ENCODE measurements at places on chromosomes 2 and 18. TPM values are rescaled to one million over a fixed set of nuclear protein-coding genes. Genes with fewer than 3 reads are reported as not detected.

- peaks cover 3% of the 10 kb centered on the region for H3K4me1 ChIP-seq
- H3K4me3 ChIP-seq: no peak overlapping the region
- no peak for DNase-seq
- H3K36me3 ChIP-seq: no peaks in the 10 kb centered on the region
Measured at GRCh38 chr2:231722721-231723307, 14.5 kb downstream of the PTMA start.

DNA sequence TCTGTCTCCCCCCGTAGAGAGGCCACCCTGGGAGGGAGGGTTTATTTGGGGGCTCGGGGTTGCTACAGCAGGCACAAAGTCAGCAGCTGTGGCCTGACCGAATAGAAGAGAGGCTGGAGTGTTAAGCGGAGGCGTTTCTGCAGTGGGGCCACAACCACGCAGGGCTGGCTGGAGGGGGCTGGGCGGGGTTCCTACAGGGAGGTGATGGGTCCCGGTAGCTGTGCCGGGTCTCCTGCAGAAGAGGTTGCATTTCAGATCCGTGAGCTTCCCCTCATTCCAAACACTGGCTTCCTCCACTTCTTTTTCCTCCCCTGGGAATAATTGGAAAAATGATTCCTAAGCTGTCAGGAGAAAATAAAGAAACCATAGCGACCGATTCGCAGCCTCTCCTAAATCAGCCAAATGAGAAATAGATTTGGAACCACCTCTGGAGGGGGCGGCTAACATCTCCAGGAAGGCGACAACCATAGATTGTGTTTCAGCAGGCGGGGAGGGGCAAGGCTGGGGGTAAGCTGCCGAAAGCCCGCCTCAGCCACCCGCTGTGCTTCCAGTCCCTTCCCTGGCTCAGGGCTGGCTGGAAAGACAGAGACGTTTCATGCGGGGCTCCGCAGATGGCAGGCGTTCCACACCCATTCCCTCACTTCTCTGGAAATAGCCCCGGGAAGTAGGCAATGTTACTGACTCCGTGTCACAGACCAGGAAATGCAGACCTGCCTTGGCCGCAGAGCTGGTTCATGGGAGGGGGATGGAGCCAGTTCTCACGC, 85.6 kb upstream of the TAF1B start:
- H3K27me3 ChIP-seq: no peaks in the 10 kb centered on the region
- H3K4me3 ChIP-seq: peak overlapping the region; percentile 37

- H3K27me3 ChIP-seq: no peaks in the 10 kb centered on the region
- H3K36me3 ChIP-seq: no peaks in the 10 kb centered on the region
- H3K27ac ChIP-seq: no peak overlapping the region
- no peak overlapping the region for H3K4me3 ChIP-seq
- DNase-seq: no peak
Measured at GRCh38 chr2:78978340-78978739, 47.2 kb upstream of the REG3G start.

DNA sequence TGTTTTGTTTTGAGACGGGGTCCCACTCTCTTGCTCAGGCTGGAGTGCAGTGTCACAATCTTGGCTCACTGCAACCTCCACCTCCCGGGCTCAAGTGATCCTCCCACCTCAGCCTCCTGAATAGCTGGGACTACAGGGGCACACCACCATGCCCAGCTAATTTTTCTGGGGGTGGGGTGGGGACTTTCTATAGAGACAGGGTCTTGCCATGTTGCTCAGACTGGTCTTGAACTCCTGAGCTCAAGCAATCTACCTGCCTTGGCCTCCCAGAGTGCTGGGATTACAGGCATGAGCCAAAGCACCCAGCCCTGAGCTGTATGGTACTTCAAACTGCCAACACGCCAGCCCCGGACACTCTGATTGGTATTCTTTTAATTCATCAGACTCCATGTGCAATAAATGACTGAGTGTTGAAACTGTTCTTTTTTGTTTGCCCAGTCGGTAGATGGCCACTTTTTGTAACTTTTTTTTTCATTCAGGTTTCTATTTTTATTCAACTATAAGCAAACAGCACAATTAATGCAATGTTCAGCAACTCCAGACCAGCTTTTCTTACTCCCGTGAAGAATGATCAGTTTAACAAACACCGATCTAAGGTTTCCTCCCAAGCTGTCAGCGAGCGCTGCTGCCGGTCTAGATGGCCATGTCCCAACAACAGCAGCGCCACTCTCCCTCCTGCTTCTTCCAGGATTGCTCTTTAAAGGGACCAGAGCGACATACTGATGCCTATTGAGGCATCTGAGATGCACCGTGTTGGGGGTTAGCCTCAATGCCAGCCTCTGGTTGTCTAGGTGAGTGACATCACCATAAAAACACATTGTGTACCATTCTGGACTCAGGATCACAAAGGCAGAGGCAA, 12.5 kb upstream of the TGOLN2 start:
- H3K36me3 ChIP-seq: peaks cover 2% of the 10 kb centered on the region
- no peak for DNase-seq
- peaks cover 3% of the 10 kb centered on the region for H3K4me1 ChIP-seq
- H3K27me3 ChIP-seq: peaks cover 4% of the 10 kb centered on the region
- H3K4me3 ChIP-seq: no peak overlapping the region

DNA sequence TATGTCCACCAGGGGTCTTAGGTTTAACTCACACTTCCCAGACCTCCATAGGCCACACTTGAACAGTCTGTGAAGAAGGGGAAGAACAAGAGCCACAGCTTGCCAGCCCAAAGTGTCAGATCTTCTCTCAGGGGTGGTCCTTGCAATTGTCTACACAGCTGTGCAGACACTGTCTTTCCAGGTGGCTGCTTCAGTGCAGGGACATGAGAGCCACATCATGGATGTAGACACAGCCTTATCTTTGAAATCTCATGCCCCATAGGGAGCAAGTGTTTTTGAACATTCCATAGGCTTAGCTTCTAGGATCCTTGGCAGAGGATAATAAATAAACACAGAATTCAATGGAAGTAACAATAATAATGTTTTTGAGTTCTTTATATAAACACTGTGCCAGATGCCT, 6.7 kb downstream of the ZNF407 start:
- DNase-seq: no peak
- peaks cover 6% of the 10 kb centered on the region for H3K4me1 ChIP-seq
- H3K36me3 ChIP-seq: no peaks in the 10 kb centered on the region
- H3K4me3 ChIP-seq: no peak overlapping the region
- no peak overlapping the region for H3K27ac ChIP-seq
- H3K27me3 ChIP-seq: no peaks in the 10 kb centered on the region

GRCh38 chr2:47357483-47357882, 45.5 kb upstream of the MSH2 start:
- H3K4me1 ChIP-seq: peaks cover 27% of the 10 kb centered on the region
- peak overlapping the region; percentile 40 for H3K27ac ChIP-seq
- no peaks in the 10 kb centered on the region for H3K27me3 ChIP-seq
- H3K36me3 ChIP-seq: no peaks in the 10 kb centered on the region

GRCh38 chr2:238772635-238773297, 75.1 kb upstream of the TWIST2 start:
- DNase-seq: no peak
- no peak overlapping the region for H3K27ac ChIP-seq
- H3K4me3 ChIP-seq: no peak overlapping the region

DNA sequence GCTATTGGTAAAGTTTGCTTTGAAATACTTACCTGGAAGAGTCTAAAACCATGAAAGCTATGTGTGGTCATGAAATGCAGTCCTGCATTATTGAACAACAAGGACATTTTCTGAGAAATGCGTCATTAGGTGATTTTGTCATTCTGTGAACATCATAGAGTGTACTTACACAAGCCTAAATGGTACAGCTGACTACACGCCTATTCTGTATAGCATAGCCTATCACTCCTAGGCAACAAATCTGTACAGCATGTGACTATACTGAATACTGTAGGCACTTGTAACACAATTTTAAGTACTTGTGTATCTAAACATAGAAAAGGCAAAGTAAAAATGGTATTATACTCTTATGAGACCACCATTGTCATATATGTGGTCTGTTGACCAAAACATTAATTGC, 8.1 kb downstream of the FAM171B start:
- no peak overlapping the region for H3K4me3 ChIP-seq
- DNase-seq: no peak
- no peaks in the 10 kb centered on the region for H3K27me3 ChIP-seq

DNA sequence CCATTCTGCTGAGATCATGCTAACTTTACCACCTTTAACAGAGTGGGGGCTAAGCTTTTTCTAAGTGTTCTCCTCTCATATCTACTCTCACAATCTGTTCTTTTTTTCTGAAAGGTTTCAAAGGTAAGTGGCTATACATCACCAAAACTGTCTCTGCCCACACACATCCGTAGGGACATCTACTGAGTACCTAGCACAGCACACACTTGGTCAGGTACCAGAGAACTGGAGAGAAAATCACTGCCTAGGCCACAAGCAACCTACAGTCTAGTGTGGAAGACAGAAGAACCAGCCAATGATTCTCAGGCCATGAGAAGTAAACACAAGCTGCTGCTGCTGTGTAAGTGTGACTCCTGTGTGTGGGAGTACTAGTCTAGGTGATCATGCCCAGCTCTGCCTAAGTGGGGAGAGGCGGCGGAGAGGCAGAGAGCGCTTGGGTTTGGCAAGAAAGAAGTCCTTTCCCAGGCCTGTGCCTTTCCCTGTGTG, 176.1 kb upstream of the ZFP36L2 start:
- H3K4me1 ChIP-seq: peaks cover 12% of the 10 kb centered on the region
- no peaks in the 10 kb centered on the region for H3K27me3 ChIP-seq
- H3K27ac ChIP-seq: no peak overlapping the region
- no peaks in the 10 kb centered on the region for H3K36me3 ChIP-seq
- no peak overlapping the region for H3K4me3 ChIP-seq

- no peak overlapping the region for H3K4me3 ChIP-seq
- H3K4me1 ChIP-seq: peaks cover 26% of the 10 kb centered on the region
- peak; percentile 38 for DNase-seq
- no peak overlapping the region for H3K27ac ChIP-seq
Measured at GRCh38 chr2:5851410-5851809, 159.2 kb downstream of the SOX11 start.

DNA sequence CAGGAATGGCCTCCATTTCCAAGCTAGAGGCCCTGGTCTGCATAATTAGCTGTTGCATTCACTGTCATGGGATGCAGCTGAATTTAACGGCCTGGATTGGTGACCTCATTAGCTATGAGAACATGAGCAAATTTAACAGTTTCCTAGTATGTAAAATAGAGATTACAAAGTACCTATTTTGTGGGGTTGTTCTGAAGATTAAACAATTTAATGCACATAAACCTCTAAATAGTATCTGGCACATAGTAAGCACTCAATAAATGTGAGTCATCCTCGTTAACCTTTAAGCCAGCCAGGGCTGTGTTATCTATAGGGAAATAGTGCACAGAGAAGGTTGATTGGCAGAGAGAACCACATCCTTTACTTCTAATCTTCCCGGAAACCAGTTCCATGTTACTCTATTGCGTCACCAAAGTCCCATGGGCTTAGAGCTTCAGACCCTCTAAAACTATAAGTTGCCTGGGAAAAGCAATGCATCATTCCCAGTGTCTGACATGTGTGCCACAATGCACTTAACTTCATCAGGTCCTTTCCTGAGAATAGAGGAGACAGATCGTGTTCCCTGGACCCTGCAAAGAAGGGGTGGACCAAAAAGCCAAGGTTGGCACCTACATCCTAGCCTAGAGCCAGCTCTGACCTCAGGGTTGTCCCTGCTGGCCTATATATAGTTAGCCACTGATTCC, 196.5 kb downstream of the LNPK start:
- H3K4me1 ChIP-seq: no peaks in the 10 kb centered on the region
- no peaks in the 10 kb centered on the region for H3K36me3 ChIP-seq
- H3K27me3 ChIP-seq: no peaks in the 10 kb centered on the region
- no peak for DNase-seq
- H3K27ac ChIP-seq: no peak overlapping the region

DNA sequence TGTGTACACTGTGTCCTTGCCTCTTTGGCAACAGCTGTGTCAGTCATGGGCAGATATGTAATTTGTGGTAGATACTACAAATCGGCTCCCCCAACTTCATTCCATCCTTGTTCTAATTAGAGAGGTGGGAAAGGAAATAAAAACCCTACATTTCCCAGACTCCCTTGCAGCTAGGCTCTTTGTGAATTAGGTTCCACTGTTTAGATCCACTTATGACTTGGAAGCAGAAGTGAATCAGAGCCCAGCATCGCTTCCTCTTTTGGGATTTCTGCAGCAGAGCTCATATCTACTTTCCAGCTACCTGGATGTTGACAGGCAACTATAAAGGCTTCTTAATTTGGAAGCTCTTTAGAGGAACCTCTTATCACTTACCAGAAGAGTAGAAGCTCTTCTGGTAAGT, 34.1 kb upstream of the NARS1 start:
- H3K27ac ChIP-seq: no peak overlapping the region
- no peak for DNase-seq
- no peak overlapping the region for H3K4me3 ChIP-seq
- peaks cover 7% of the 10 kb centered on the region for H3K4me1 ChIP-seq
- H3K36me3 ChIP-seq: peaks cover 71% of the 10 kb centered on the region

- no peak for DNase-seq
- peaks cover 33% of the 10 kb centered on the region for H3K4me1 ChIP-seq
- no peak overlapping the region for H3K27ac ChIP-seq
- no peak overlapping the region for H3K4me3 ChIP-seq
Measured at GRCh38 chr2:85653996-85654395, 14.0 kb downstream of the SFTPB start.

DNA sequence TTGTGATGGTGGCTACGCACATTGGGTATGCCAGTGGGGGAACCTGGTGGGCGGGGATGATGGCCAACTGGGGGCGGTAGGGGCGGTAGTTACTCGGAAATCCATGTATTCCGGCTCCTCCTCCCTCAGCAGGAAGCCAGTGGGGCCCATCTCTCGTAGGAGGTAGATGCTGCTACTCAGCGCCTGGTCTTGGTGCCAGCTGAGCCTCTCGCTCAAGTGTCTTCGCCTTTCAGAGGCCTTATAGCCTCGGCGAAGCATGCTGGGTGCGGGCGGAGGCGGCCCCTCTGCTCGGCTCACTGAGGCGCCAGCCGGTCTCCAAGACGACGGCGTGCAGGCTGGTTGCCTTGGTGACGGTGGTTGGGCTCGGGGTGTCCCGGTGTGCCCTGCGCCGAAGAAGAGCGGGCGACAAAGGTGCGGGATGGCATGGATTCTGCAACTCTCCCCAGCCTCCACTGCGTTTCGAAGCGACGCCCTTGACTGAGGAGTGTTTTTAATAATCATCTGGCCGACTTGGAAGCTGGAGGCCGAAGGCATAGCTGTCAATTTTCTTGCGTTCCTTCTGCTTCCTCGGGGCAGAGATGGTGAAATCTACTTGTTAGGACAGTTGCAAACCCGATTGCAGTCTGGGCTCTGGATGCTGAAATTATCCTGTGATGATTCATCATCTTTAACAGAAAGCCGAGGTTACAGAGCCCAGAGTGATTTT, at the start of gene ZSWIM2:
Gene ZSWIM2 (minus strand): TSS at position 298 of the 706 bp plus-strand sequence. CDS start 40 bp downstream, at position 258.
- DNase-seq: peak; percentile 85
- H3K4me1 ChIP-seq: peaks cover 12% of the 10 kb centered on the region
- H3K4me3 ChIP-seq: peak within 1 kb of the TSS; percentile 76
- peak within 1 kb of the TSS; percentile 51 for H3K27ac ChIP-seq

GRCh38 chr2:222776792-222777191, 84.0 kb upstream of the ACSL3 start:
- no peak for DNase-seq
- no peaks in the 10 kb centered on the region for H3K36me3 ChIP-seq
- H3K4me3 ChIP-seq: no peak overlapping the region
- no peak overlapping the region for H3K27ac ChIP-seq
- H3K27me3 ChIP-seq: no peaks in the 10 kb centered on the region

The MRO gene
- 0.18 TPM for total RNA-seq

The CDK15 gene
- 6.6 TPM for total RNA-seq

The OR6B2 gene
- total RNA-seq: not detected

The FEV gene
- not detected for total RNA-seq

The ZC3H8 gene
- 7.5 TPM for total RNA-seq

The TMEM17 gene
- total RNA-seq: 4.0 TPM
